Mesothelial cell of epicardium (in vitro differentiated cells): ENCODE measurements at places on chromosomes 1 and 21.

DNA sequence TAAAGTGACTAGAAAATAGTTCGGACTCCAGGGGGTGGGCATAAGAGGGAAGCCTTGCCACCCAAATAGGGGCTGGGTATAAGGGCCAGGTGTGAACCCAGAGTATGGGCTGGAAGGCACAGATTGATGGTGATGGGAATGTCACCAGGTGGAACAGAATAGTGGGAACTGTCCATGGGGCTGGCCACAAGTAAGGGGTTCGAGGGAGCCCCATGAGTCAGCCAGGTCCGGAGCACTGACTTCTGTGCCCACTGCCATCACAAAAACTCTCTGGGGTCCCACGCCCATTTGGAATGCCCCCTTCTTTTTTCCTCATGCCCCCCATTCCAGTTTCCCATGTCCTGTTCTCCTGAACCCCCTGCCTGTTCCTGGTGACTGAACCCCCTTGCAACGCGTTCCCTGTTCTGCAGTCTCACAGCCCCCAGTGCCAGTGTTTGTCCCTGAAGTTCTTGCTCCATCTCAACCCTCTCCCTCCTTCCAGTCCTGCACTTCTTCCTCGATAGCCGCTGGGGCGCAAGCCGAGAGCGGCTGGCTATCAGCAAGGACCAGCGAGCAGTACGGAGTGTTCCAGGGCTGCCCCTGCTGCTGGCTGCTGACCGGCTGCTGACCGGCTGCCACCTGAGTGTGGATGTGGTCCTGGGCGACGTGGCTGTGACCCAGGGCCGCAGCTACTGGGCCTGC lies 7.9 kb downstream of the TRIM46 start:
- no peak for DNase-seq

DNA sequence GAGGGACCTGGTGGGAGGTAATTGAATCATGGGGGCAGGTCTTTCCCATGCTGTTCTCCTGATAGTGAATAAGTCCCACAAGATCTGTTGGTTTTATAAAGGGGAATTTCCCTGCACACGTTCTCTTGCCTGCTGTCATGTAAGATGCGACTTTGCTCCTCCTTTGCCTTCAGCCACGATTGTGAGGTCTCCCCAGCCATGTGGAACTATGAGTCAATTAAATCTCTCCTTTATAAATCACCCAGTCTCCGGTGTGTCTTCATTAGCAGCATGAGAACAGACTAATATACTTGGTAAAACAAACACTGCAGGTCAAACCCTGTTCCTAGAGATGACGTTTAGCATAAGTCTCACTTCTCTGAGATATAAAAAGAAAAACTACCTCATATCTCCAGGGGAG lies 148.3 kb downstream of the MATN1 start:
- DNase-seq, result no peak

DNA sequence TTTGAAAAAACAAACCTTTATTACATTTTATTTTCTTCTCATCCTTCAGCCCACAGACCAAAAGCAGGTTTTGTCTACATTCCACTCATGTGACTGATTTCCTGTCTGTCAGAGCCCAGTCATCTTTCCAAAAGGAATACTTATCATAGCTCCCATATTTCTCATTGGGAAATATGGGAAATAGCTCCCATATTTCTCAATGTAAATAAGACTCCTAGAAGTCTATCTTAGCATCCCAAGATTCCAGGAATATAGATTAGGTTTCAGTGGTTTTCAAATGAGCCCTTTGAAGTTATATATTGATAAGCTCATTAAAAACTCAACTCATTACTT lies 19.1 kb upstream of the NRDC start:
- DNase-seq, result no peak

GRCh38 chr1:190179817-190180216 lies 297.8 kb downstream of the BRINP3 start:
- no peak for DNase-seq

DNA sequence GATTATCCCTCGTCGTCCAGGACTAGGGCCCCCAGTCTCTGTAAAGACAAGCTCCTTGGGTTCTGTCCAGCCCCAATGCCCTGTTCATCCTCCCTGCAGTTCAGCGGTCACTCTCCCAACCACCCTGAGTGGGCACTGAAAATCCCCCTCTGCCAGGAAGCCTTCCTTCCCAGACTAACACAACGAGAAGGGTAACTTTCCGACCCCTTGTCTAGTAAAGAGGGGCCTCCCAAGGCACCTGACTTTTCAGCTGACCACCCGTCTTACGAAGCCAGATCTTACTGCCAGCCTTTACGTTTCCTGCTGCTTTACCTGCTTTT lies 13.4 kb downstream of the TMEM9 start:
- no peak for DNase-seq

DNA sequence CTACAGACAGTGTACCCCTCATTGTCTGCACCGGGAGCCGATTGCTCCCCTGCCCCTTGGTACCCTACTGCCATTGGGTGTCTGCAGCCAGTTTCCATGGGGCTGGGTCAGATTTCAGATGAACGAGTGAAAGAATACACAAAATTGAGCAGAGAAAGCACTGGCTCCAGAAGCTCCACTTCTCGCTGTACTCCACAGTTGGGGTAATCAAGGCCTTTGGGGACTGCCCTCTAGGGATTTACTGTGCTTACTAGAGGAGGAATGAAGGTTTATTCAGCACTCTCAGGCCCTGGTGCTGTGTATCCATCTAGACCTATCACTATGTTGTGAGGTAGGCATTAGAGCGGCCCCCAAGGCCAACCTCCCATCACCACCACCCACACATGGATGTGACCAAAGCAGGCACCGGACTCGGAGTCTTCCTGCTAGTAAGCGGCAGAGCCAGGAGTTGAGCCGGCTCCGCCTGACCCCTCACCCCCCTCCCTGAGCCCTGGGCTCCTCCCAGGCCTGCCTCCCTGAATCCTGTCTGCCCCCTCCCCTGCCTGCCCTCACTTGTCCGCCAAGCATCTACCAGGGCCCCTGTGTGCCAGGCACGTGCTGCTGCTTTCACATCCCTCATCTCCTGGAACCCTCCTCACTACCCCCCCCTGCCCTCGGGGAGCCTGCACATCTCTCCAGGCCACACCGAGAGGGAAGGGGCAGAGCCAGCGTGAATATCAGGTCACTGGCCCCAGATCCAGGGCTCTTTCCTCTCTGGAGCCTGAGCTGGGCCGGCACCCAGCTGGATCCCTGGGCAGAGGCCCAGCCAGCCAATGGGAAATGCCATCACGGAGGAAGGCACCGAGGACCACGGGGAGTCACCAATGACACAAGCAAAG lies 23.3 kb downstream of the KCNN3 start:
- DNase-seq, result no peak

- DNase-seq, result no peak
Observed at GRCh38 chr1:112318698-112319370, 77.2 kb upstream of the CTTNBP2NL start.

- no peak for DNase-seq
Observed at GRCh38 chr21:34615487-34615814, 538 bp upstream of the RCAN1 start.

DNA sequence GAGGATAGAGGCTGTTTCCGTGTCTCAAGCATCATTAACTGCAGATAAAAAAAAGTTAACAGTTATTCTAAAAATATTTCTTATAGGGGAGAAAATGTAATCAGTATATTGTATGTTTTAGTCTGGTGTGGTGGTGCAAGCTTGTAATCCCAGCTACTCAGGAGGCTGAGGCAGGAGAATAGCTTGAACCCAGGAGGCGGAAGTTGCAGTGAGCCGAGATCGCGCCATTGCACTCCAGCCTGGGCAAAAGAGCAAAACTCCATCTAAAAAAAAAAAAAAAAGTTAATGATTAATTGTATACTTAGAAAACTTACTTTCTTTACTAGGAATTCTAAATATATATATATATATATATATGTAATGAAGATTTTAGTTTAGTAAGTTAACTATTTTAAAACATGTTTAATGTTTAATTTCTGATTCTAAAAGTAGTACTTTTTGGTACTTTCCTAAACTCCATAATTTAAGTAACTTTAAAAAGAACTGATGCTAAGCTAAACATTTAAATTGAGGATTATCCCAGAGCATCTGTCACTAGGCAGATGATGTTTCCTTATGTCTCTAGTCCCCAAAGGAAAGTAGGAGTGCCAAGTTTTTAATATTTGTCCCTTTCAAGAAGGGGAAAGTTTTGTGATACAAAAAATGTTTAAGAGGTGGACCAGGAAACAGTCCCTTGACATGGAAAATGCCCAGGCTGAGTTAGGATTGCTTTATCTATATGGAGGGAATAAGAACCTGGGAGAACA lies 66.3 kb downstream of the DYRK1A start:
- DNase-seq, result no peak

DNA sequence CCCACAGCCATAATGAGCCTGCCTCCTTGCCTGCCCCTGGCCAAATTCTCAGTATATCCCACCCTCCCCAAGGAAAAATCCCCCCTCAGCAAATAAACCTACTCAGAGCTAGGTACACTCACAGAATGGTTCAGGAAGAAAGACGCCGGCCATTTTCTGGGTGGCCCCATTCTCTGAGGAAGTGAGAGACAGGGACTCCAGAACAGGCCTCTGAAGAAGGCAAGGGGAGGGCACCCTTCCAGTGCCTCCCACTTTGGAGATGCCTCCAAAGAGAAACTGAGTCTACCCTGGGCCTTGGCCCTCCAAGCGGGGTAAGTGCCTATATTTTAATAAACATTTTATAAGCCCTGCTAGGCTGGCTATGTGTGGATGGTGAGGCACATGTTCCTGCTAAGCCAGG lies 2.3 kb downstream of the PACC1 start:
- DNase-seq, result no peak

DNA sequence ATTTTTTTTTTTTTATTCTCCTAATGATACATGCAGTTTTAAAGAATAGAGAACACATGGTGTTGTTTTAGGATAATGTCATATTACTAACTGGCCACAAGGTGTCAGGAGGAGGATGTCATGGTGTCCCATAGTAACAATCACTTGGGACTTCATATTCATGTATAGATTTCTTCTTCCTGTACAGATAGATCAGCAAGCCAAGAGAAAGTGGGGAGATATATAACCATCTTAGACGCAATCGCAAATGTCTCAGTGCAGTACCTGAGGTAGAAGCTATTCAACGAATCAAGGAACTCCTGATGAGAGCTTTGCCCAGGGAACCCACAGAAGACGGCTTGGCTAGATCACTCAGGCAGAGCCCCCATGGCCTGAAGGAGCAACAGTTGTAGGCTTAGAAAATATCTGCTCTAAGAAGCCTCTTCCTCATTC lies 12.3 kb downstream of the OR2T11 start:
- no peak for DNase-seq

DNA sequence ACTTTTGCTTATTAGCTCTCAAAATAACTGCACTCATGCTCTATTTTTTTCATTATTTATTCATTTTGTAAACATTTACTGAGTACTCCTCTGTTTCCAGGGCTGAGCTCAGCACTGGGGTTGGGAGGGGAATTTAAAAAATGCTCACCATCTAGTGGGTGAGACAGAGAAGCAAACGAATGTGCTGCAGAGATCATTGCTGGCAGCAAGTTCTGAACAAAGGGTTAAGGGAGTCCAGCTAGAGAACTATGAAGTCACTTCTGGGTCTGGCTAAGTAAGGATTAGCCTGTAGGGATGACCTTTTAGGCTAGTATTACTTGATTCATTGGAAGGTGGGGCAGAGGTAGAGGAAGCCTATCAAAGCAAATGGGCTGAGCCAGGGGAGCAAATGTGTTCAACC lies 99.1 kb upstream of the ZNF644 start:
- no peak for DNase-seq

- no peak for DNase-seq
Observed at GRCh38 chr1:9020305-9020704, 5.9 kb downstream of the SLC2A7 start.

- DNase-seq, result no peak
Observed at GRCh38 chr1:39933956-39934941, 20.7 kb upstream of the MFSD2A start.

- DNase-seq, result no peak
Observed at GRCh38 chr1:23527900-23528249, 3.2 kb downstream of the E2F2 start.

DNA sequence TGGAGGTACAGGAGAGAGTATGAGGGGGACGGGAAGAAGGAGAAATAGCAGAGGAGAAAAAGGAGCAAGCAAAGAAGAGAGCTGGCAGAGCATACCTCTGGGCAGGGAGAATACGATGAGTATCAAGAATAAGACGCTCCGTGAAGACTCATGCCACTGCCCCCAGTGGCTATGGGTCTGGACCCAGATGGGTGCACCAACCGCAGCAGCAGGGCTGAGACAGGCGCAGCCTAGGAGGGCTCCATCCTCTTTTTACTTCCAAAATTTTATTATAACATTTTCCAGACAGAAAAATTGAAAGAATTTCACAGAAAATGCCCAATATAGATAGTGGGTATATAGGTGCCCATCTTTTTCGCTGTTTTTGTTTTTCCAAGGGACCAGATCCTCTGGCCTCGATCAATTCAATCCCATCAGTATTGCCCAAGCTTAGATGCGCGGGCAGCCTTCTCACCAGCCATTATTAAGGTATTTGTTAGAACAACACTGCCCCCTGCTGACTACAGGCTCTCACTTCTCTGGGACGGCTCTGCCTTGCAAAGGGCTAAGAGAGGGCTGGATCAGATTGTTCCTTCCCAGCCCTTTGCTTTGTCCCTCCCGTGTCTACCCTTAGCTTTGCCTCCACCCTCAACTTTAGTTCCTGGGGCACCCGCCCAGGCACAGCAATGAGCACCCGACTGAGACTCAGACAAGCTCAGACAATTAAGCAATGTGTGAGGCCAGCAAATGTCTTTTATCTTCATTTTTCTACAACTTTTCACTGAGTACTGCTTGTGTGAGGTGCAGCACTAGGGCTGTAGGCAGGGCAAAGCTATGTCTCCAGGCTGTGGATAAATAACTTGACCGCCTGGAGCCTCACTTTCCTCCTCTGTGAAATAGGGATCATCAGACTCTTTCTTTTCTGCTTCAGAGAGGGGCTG lies 17.5 kb upstream of the CAMK1G start:
- DNase-seq, result peak; percentile 66

GRCh38 chr21:33848249-33848953 lies 67.2 kb downstream of the ATP5PO start:
- no peak for DNase-seq

GRCh38 chr1:100045206-100045605 lies 75.4 kb downstream of the SLC35A3 start:
- no peak for DNase-seq

DNA sequence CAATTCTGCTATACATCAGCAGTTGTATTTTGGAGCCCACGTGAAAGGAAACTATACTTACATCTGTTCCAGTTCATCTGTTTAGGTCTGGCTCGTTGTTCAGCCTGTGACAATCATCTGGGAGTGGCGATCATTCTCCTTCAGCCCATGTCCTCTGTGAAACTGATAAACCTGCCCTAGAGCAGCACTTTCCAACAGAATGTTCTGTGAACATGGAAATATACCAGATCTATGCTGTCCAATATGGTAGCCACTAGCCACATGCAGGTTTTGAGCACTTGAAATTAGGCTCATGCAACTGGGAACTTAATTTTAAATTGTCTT lies 24.5 kb upstream of the COQ8A start:
- no peak for DNase-seq

- no peak for DNase-seq
Observed at GRCh38 chr21:28834335-28835238, 158.1 kb downstream of the LTN1 start.

- DNase-seq, result no peak
Observed at GRCh38 chr1:99704356-99704816, 58.5 kb downstream of the PALMD start.
